ENCODE measurements at places on chromosomes 5 and 9.

DNA sequence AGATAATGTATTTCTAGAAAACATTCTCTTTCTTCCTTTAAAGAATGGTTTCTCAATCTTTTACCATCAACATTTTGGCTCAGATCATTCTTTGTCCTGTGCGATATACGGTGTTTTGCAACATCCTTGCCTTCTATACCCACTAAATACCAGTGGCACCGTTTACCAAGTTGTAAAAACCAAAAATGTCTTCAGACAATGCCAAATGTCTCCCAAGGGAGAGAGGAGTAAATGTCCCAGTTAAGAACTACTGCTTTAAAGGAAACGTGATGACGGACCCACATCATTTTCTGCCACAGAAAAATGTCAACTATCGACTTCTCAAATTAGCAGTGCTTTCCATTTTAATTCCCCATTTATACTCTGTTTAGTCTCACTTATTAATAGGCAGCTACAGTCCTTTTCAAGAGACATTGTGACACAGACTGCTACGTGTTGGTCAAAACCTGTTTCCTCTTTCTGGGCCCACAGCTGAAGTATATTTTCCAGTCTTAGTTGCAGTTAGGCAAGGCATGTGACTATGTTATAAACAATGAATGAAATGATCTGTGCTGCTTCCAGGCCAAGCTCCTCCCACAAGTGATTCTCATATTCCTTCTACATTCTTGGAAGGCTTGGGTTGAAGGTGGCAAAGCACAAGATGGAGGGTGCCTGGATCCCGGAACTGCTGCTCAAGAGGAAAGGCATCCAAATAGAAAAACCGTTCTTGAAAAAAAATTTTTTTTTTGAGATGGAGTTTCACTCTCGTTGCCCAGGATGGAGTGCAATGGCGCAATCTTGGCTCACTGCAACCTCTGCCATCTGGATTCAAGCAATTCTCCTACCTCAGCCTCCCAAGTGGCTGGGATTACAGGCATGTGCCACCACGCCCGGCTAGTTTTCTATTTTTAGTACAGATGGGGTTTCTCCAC, 8.8 kb downstream of the PRXL2C start:
- DNase-seq = peak; percentile 95

DNA sequence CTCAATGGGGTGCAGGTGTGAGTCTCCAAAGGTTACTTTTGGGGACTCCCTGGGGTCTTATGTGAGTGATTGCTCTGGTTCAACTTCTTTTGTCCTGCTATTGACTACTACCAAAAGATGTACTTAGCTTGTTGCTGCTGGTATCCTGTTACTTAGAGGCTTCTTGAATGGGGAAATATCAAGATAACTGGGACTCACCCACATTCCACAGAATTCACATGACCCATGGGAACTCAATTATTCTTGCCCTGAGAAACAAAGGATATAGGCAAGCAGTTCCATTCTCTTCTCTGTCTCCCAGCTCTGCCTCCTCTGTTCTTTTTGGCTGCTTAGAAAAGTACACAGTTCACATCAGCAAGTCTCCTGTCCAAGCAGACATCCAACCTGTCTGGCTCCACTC, 105.9 kb downstream of the UNC13B start:
- peak; percentile 26 for DNase-seq

GRCh38 chr9:90142580-90142979, 500.0 kb downstream of the DIRAS2 start:
- DNase-seq = peak; percentile 29

DNA sequence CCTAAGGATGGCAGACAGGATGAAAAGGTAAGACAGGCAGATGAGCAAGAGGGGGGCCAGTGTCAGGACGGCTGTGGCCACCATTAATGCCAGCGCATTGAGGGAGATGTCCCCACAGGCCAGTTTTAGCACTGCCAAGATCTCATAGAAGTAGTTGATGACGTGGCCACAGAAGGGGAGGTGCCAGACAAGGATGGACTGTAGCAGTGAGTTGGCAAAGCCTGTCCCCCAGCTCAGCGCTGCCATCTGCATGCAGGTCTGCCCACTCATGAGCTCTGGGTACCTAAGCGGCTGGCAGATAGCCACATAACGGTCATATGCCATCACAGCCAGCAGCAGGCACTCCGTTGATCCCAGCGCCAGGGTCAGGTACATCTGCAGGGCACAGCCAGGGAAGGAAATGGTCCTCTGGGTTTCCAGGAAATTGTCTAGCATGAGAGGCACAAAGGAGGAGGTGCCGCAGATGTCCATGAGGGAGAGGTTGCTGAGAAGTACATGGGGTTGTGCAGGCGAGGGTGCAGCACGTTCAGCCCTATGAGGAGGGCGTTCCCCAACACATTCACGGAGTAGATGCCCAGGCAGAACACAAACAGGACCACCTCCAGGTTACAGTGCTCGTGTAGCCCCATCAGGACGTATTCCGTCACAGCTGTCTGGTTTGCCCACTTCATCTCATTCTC, 10.8 kb downstream of the OR13J1 start:
- DNase-seq = peak; percentile 41

DNA sequence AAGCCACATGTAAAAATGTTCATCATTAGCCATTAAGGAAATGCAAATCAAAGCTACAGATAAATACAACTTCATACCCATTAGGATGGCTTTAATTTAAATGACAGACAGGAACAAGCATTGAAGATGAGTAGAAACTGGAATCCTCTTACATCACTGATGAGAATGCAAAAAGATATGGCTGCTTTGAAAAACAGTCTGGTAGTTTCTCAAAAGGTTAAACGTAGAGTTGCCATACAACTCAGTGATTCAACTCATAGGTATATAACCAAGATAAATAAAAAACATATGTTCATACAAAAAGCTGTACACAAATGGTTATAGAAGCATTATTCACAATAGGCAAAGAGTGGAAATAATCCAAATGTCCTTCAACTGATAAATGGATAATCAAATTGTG, 228.8 kb upstream of the ZNF462 start:
- DNase-seq = no peak

DNA sequence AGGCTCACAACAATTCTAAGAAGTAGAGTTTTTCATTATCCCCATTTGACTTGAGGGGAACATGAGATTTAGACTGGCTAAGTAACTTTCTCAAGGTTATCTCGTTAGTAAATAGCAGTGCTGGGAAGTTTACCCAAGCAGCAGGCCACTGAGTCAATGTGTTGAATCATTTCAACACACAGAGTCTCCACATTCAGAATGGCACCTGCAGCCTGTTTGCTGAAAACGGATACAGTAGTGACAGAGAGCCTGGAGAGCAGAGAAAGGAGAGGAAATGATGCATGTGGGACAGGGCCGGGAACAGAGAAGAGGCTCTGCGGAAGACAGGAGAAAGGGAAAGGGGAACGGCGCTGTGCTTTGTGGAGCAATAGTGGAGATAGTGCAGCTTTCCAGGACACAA, 33.5 kb upstream of the ZSWIM6 start:
- DNase-seq = no peak

- DNase-seq = no peak
Observed at GRCh38 chr9:106954558-106954957, 91.6 kb downstream of the ZNF462 start.

DNA sequence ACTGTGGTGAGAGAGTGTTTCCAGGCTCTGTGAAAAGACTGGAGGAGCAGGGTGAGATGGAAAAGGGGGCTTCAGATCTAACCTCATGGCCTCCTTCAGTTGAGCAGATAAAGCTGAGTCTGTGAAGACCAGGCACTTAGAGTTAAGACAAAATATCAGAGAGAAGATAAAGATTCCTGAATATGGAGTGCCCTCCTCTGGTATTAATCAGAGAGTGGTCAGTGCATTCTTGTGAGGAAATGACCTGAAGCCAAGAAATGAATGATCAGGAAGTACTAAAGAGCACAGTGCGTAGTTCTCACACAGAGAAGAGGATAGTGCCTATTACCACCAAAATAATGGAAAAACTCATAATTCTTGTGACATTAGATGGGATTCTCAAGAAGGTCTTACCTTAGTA, 1417.0 kb upstream of the ACO1 start:
- DNase-seq = no peak

GRCh38 chr5:178432421-178433272, 157.5 kb downstream of the COL23A1 start:
- DNase-seq = no peak

- DNase-seq = no peak
Observed at GRCh38 chr9:120184266-120184665, 395.7 kb downstream of the CDK5RAP2 start.

- no peak for DNase-seq
Observed at GRCh38 chr5:158753354-158753753, 346.4 kb downstream of the EBF1 start.

DNA sequence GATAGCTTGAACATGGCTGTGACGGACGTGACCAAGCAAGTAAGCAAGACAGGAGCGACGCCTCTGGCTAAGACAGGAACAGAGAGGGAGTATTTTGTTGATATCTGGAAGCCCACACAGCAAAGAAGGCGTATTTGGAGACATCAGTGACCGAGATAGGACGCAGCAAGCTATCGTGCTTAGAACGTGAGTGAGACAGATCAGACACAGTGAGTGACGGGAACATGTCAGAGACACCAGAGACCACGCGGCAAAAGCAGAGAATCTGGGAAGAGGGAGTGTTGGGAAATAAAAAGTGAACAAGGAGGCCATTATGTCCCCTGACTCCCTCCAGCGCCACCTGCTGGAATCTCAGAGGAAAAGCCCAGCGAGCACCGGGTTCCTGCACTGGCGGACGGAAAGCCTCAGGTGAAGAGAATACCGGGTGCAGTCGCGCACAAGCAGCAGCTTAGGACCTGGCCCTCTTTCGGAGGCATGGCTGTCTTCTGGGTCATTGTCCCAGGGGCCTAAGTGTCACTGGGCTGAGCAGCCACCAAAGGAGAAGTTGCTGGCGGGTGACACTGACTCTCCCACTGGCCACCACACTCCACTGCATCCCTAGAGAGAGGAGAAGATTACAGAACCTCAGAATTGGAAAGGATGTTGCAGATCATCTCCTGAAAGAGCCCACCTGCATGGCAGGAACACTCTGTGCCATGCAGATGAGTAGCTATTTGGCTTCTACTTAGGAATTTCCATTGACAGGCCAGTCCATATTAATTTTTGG, 99.1 kb downstream of the FBXO38 start:
- DNase-seq = peak; percentile 50

GRCh38 chr9:131585375-131585774, 40.1 kb downstream of the PRRT1B start:
- peak; percentile 44 for DNase-seq

GRCh38 chr9:99779277-99779676, 42.4 kb upstream of the NR4A3 start:
- no peak for DNase-seq

GRCh38 chr5:56358703-56359681, 125.9 kb upstream of the ANKRD55 start:
- peak; percentile 39 for DNase-seq

DNA sequence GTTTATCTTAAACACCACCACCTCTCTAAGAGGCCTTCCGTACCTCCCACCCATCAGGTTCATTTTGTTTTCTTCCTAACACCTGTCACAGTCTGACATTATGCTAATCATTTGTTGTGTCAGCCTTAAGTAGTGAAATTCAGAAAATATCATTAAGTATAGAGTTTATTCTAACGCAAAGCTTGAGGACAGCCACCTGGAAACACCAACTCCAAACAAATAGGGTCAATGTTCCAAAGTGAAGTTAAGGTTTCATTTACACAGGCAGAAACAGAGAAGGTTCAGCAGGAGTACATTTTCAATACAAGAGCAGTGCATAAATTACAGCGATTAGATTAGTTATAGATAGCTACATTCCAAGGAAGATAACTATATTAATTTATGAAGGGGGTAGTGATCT, 1.3 kb upstream of the SMC5 start:
- DNase-seq = no peak

DNA sequence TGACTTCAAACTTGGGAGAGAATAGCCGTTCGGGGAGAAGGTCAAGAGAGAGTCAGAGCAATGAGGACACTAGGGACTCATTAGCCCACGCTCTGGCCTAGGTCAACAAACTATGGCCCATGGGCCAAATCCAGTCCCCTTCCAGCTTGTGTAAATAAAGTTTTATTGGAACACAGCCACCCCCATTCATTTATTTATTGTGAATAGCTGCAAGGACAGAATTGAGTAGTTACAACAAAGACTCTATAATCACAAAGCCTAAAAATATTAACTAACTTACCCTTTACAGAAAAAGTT, 33.1 kb upstream of the TRIM32 start:
- DNase-seq = no peak

DNA sequence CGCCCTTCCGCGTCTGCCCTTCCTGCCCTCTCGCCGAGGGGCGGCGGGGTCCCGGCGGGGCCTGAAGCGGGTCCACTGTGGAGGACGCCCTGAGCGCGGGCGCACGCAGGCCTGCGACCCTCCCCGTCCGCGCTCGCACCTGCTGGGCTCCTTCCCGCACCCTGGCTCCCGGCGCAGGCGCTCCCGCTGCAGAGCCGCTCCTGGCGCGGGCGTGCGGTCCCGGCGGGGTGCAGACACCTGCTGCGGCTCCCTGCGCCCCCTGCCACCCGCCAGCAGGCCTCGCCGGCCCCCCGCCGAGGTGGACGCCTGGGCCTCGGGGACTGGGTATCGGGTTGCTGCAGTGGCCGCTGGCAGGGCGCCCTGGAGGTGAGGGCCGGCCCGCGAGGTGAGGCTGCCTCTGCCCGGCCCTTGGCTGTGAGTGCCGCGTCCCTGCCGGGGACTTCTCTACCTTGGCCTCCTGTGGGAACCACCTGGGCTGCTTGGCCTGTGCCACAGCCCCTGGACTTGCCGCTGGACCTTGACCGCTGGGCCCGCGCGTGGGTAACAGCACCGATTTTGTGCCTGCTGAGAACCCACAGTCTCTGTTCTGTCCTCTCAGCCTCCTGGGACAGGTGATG, 627 bp downstream of the ARRDC1 start:
- peak; percentile 15 for DNase-seq

- DNase-seq = peak; percentile 91
Observed at GRCh38 chr9:129483415-129484351, 137.2 kb downstream of the C9orf50 start.

DNA sequence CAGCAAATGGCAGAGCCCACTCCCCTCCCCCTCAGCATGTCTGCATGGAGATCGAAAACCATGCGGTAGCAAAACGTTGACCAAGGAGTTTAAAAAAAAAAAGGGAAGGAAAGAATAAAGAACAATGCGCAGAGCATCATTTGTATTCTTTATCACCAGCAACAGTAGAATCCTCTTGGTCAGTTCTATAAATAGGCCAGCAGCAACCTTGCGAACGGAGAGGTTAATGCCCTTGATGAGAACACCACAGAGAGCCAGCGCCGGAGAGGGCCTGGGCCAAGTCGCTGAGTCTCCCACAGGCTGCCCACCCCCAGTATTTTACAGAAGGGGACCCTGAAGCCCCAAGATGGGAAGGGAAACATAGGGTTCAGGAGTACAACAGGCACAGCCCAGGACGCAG, 22.7 kb downstream of the WHRN start:
- DNase-seq = no peak

- DNase-seq = peak; percentile 29
Observed at GRCh38 chr5:61429906-61430305, 97.8 kb downstream of the ZSWIM6 start.

GRCh38 chr5:59760785-59761348, 132.7 kb downstream of the PDE4D start:
- peak; percentile 58 for DNase-seq

DNA sequence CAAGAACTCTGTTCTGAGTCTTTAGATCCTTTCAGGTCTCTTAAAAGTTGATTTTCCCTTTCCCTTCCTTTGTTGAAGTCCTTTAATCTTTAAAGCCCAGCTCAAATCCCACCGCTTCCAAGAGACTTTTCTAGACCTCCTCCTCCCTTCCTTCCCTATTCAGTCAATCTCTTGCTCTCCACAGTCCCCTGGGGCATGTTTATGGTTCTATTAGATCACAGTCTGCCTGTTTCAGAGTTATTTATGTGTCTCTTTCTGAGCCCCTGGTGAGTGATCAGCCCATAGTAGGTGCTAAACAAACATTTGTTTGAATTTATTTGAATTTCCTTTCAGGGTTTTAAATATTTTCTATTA, 7.2 kb upstream of the ARSI start:
- no peak for DNase-seq

GRCh38 chr9:98383758-98384157, 128.3 kb upstream of the TBC1D2 start:
- DNase-seq = peak; percentile 20
